SJSA1 (cell line): ENCODE measurements at places on chromosomes 3 and 15. TPM values are rescaled to one million over a fixed set of nuclear protein-coding genes. Genes with fewer than 3 reads are reported as not detected.

GRCh38 chr3:17771177-17772017 lies 29.0 kb upstream of the TBC1D5 start:
- DNase-seq = no peak

GRCh38 chr3:112811131-112811884 lies 35.4 kb downstream of the CD200R1L start:
- DNase-seq = no peak

DNA sequence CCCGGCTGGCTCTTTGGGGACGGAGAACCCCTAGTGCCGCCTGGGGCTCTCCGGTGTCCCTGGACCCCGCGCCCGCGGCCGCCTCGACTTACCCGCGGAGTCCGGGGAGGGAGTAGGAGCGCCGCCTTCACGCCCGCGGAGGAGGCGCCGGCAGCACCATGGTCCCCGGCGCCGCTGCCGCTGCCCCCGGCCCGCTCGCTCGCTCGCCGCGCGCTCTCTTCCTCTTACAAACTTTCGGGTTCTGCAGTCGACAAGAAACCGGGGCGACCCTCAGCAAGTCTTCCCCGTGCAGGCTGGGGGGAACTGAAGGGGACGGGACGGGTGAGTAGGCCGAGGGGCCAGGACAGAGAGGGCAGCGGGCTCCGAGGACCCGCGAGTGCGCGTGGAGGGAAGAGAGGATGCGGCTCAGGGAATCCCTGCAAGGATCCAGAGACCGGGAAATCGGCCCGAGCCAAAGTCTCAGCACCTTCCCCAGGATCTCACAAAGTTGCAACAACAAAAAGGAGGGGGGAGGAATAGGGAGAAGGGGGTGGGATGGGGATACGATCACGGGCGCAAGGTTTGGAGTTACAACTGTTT lies 2.0 kb downstream of the FOXP1 start:
- peak; percentile 45 for DNase-seq

DNA sequence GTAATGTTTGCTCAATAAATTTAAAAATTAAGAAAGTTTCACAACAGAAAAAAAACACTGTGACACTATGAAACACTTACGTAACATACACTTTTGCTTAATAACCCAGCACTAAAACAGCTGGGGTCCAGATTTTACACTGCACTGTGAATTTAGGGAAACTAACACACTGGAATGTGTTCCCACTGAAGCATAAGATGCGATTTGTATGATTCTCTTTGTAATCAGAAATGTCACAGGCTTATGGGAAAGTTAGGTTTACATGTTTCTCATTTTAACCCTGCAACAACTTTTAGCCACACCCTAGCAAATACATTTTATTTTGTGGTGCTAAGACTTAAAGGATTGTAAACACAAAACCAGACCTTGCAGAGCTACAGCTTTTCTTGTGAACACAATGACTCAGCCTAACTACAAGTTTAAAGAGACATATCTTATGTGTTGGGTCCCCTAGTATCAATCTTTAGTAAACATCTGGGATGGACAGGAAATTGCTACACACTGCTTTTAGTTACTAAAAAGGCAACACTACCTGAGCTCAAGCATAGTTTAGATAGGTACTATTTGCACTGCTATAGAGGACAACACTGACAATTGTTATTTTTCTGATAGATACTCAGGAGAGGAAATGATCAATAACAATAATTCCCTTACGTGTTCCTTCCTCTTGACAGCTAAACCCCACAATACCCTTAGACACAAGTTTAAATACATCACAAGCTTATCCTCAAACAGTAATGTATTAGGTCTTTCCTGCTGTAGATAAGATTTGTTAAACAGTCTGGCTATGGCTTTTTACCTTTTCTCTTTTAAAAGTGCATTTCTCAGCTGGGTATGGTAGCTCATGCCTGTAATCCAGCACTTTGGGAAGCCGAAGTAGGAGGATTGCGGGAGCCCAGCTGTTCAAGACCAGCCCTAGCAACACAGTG lies 3.8 kb downstream of the PLD1 start:
- DNase-seq = no peak

LDHAL6B gene
- total RNA-seq = not detected in 2 replicates
